Fibroblast of skin of back (primary cell): ENCODE measurements at places on chromosomes 3 and 15.
A peak's percentile ranks its signal among the peaks of the same experiment; 100 is the strongest.

GRCh38 chr15:78457101-78457500 is 19.1 kb downstream of the IREB2 start:
- peak; percentile 74 for DNase-seq

- no peak for DNase-seq
These were observed 15.9 kb downstream of the LYSMD4 start for GRCh38 chr15:99717161-99718009.

DNA sequence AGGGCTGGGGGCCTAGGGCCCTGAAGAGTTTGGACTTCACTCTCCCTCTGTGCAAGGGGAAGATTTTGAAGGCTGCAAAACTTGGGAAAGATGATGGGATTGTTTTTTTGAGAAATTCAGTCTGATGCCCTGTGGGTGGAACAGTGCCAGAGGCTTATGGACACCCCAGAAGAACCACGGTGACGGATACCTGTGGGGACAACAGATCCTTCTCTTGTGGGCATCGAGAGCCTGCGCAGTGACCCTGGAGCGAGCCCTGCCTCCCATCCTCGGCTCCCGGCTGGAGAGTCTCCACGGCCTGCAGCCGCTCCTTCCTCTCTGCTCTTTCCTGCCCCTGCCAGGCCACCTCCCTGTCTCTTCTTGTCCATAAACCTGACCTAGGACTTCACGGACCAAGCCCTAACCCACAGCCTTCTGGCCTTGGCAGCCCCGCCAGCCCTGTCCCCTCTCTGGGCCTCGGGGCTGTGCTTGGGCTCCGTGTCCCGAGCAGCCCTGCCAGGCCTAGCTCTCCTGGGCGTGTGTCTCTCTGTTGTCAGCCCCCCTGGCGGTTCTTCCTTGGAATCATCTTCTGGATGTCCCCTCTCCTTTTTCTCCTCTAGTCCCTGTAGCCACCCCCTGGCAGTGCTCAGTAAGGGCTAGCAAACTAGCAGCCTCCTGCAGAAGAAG is 98.4 kb downstream of the VGLL4 start:
- DNase-seq, result no peak

DNA sequence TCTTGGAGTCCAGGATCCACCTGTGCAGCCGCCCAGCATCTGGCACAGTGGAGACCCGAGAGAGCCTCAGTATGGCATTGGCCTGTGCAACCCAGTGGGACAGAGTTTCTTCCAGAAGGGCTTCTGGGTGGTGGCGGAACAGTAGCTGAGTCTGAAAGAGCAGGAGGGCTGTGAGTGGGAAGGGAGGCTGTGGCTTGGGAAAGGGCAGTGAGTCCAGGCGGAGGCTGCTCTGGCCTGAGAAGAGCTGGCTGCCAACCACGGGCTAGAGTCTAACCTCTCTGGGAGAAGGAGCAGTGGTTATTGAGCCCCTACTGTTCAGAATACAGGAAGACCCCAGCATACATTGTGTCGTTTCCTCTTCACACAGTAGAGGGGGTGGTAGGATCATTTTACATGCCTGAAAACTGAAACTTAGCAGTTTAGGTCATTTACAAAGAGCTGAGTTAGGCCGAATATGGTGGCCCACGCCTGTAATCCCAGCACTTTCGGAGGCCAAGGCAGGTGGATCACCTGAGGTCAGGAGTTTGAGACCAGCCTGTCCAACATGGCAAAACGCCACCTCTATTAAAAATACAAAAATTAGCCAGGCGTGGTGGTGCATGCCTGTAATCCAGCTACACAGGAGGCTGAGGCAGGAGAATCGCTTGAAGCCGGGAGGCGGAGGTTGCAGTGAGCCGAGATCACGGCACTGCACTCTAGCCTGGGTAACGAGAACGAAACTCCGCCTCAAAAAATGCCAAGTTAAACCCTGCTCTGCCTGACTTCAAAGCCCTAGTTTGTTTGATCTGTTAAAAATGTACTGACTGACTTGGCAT is 3.2 kb downstream of the AEN start:
- peak; percentile 54 for DNase-seq

- DNase-seq, result no peak
These were observed 149.4 kb downstream of the WNT5A start for GRCh38 chr3:55337641-55338180.

DNA sequence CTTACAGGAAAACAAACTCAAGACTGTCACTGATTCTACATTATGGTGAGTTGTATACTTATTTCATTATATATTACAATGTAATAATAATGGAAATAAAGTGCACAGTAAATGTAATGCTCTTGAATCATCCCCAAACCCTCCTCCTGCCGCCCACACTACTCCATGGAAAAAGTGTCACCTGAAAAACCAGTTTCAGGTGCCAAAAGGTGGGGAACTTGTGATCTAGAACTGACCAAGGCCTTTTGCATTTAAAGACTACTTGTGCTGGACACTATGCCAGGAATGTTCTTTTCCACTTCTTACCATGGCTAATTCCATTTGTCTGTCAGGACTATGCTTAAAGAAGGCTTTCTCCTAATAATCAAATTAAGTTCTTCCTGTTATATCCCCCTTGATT is 32.3 kb downstream of the ROBO2 start:
- no peak for DNase-seq

- no peak for DNase-seq
These were observed 35.2 kb downstream of the PTPN23 start for GRCh38 chr3:47416041-47416440.

- no peak for DNase-seq
These were observed 14.4 kb upstream of the SENP7 start for GRCh38 chr3:101527441-101527840.

GRCh38 chr15:30023798-30024295 is 58.9 kb upstream of the GOLGA8J start:
- peak; percentile 64 for DNase-seq

DNA sequence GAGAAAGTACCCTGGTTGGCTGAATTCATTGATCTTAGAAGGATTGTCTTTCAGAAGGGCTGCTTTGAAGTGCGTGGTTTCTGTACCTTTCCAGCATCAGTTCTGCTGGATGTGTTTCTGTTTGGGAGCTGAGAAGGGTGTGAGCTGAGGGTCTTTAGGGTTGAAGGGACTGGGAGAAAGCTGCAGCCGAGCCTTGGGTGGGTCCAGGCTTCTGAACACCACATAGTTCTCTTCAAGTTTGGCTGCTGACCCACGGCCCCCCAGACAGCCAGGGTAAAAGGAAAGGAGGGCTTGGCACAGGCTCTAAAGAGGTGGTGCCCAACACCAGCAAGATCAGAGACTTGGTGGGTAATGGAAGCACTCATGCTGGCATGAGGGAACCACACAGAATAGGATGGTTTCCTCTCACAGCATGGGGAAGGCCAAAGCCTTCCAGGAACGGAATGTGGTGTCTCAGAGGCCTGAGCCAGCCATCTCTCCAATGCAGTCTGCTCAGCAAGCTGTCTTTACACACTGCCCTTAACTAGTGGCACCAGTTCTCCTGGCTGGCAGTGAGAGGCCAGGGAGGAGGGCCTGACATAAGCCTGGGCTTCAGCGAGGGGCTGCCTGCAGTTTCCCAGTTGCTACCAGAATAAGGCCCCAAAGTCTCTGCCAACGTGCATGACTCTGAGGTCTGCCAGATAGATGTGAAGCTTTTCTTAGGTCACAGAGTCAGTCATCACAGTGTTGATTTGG is 239.0 kb upstream of the TRIM42 start:
- no peak for DNase-seq

DNA sequence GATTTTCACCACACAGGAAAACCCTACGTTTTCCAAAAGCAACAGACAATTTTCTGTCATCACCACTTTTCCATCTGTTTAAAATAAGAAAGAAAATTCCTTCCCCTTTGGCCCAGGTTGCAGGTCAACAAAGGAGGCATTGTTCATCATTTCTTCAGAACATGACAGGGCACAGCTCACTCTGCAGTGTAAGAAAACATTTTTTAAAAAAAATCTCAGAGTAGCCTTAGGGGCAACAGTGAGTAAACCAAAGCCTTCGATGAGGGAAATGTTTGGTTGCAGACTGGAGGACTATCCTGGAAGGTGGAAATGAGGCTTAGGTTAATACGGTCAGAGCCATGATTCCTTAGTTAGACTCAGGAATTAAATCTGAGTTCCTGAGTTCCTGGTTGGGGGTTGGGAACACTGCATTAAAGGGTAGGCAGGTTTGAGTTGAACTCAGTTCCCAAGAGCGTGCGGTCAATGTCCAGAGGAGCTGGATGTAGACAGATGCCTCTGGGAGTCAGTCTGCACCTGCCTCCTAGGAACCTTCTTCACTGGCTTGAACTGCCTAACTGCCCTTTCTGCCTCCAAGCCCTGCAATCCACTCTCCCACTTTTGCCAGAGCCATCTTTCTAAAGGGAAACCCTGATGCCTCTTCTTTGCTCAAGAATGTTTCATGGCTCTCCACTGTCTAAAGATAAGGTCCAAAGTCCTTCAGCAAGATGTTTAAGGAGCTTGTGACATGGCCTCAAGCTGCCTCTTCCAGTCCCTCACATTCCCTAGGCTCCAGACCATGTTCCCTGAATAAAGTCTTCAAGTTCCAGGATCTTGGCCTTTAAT is 3.3 kb upstream of the HES1 start:
- DNase-seq, result no peak

DNA sequence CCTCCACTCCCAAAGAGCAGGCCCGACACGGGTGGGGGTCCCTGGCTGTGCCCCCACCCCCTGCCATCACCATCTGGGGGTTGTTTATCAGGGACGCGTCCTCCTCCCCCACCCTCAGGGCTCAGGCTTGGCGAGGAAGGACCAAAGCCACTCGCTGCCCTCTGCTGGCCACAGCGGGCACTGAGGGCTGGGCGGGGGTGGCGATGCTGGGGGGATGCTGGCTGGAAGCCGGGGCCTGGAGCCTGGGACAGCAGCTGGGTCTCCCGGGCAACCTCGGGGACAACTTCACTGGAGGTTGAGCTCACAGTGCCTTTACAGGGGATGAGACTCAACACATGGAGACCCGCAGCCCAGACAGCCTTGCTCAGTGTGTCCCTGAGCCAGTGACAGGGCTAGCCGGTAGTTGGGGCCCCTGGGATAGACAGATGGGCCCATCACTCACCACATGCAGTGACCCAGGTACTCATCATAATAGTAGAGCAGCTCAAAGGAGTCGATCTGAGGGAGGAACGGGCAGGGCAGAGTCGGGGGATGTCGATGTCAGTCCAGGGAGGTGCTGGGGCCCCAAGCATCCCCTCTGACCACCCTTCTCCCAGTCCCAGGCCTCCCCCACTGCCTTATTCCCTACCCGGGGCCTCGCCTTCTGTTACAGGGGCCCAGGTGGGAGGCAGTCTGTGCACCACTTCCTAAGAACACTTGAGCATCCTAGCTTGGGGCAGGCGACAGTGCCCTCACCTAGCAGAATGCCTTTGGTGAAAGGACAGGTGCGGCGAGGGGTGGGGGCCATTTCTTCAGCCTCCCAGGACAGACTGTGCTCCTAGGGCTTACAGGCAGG is 5.9 kb upstream of the CALML4 start:
- peak; percentile 49 for DNase-seq

- DNase-seq, result peak; percentile 8
These were observed 31.6 kb downstream of the CACNA1D start for GRCh38 chr3:53525765-53526703.
